Activated naive CD4-positive, alpha-beta T cell treated with anti-CD3 and anti-CD28 coated beads, Interleukin-2, amount 50 U/mL, for 16 hours (primary cell): ENCODE measurements at places on chromosomes 2 and 18.

DNA sequence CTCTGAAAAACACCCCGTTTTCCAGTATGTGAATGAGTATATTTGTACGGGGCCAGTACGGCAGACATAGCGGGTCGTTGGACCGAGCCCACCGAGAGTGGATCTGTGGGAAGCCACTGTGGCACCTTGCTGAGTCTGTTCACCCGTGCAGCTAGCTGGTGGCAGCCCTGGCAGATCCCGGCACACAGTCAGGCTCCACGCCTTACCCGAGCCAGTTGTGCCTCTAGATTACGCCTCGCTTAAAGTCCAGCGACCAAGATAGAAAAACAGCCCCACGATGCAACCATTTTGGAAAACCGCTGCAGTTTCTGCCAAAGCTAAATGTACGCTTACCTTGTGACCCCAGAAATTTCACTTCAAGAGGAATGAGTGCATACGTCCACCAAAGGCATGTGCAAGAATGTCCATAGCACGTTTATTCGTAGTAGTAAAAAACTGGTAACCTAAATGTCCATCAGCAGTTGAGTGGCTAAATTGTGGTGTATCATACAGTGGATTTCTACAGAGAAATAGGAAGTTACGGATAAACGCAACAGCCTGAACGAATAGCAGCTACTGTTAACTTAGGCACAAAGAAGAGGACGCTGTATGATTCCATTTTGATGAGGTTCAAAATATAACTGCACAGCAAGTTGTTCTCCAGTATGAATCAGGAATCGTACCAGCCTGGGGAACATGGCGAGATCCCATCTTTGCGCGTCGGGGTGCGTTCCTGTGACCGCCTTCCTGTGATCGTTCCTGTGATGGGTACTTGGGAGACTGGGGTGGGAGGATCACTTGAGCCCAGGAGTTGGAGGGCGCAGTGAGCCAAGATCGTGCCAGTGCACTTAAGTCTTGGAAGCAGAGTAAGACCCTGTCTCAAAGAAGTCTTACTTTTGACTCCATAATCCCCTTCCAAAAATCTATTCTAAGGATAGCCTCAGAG, 688 bp upstream of the WDR33 start:
- DNase-seq: no peak

- DNase-seq: no peak
Measured at GRCh38 chr2:180938451-180938850, 42.0 kb upstream of the UBE2E3 start.

DNA sequence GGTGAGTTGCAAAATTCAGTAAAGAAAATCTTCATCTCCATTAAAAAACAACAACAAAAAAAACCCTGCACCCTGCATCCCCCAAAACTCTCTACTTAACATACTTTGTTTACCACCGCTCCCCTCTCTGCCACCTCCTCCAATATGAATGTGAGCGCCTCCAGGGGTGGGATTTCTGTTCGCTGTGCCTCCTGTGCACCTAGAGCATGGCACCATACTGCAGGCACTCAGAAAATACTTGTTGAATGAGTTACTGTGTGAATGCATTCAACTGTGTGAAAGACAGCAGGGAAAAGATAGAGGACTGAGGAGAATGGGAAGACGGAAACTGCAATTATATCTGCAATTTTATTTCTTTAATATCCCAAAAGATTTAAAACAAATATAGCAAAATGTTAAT, 4.5 kb downstream of the CEBPZ start:
- DNase-seq: no peak

DNA sequence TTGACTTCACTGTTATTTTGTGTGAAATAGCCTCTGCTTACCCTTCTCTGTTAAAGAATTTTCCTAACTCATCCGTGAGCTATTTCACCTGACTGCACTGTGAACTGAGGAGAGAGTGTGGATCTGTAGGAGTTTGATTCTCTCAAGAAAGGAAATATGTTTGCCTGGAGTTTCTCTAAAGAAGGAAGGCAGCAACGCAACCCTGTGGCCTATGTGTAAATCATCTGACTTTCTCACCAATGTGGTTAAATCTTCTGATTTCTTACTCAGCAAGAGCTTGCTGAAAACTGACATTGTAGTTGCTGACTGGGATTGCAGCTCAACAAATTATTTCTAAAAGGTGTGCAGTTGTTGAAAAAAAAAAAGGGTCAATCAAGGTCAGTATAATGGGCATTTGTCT, 153.9 kb upstream of the PELI1 start:
- no peak for DNase-seq

DNA sequence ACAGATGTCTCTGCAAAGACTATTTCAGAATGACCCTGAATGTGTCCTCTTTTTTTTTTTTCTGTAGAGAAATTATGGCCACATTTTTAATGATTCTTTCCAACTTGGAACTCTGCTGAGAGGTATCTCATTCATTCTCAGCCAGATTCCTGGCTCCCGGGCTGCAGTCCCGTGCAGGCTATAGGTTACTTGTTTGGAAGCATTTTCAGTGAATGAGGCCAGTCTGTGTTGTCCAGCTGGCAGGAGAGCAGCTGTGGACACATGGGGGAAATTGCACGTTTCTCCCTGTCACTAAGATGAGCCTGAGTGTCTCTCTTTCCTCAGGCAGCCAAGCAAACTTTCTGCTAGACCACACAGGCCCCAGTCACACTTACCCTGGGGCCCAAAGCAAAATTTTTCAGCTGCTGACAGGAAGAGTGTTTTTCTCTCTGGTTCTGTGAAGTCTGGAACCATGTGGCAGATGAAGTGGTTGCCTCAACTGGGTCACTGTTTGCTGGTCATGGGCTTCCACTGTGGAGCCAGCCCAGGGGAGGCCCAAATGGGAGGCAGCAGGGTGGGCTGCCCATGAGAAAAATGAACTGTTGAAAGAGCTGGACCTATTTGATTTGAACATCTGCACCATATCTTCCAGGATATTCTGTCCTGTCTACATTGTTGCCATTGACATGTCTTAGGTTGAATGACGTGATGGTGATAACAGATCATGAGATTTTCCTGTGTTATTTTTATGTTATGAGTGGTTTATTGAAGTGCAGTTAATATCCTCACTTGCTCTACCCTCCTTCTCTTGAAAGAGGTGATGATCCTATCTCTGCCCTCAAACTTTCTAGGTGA, 431.2 kb downstream of the LPIN1 start:
- no peak for DNase-seq

- no peak for DNase-seq
Measured at GRCh38 chr2:175036582-175037018, 31.4 kb upstream of the CHN1 start.

GRCh38 chr2:61811821-61812220, 42.0 kb downstream of the FAM161A start:
- no peak for DNase-seq

DNA sequence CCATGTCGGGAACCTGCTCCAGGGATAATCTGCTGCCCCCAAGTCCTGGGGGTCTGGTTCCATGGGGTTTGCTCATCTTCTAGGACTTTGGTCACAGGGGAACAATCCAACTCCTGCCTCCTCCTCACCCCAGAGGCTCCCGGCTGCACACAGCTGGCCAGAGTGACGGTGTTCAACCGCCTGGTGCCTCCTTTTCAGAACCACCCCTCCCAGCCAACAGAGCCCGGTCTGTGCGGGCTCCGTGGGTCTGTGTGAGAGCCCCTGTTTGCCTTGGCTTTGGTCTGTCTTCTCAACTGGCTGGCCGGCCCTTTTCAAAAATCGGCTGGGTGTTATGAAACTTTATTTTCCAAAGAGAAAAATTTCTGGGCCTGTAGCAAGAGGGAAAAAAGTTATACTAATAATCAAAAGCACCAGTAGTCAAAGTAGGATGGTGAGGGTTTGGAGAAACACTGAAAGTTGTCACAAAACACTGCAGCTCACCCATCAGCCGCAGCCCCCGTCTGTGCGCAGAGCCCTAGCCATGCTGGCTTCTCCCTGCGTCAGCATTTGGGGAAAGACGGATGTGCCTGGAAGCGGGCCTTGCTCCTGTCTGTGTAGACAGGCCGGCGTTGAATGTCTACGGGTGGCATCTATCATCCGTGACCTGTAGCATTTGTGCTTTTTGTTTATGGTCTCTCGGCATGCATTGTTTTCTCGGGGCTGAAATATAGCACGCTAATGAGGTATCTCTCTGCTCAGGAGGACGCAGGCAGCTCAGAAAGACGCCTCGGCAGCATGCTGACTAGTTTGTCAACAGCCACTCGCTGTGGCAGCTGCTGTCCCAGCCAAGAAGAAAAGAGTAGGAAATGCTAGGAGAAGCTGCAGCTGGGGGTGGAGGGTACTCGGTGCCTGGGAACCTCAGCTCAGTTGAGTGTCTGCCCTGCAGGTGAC, 138.6 kb downstream of the GLI2 start:
- DNase-seq: no peak

GRCh38 chr2:233807215-233807865, 29.2 kb downstream of the MROH2A start:
- DNase-seq: no peak

- DNase-seq: no peak
Measured at GRCh38 chr2:88746929-88747490, 55.5 kb downstream of the RPIA start.

DNA sequence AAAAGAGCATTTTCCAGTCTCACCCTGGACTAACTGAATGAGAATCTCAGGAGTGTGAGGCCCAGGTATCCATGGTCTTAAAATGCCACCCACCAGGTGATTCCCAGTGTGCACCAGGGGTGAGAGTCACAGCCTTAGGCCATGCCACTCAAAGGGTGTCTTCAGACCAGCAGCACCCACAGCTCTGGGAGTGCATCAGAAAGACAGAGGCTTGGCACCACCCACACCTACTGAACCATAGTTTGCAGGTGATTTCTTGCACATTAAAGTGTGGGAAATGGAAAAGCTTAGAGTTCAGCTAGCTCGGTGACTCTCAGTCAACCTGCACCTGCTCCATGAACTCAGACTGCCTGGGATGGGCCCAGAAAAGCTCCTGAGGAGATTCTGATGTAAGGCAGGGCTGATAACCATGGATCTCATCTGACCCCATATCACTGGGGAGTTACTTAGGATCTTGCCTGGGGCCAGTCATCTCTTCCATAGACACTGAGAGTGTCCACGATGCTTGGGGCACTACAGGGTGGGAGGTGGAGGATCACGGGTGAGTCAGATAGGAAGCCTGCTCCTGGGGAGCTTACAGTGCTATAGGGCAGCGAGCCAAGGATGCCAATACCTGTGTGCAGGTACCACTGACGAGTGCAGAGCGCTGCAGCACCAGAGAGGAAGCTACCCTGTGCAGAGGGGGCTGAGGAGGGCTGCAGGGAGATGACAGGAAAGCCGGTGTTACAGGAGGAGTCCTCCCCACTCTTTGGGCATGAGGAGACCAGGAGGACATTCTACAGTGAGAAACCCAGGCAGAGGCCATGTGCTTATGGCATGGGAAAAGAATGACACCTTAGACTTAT, 4.6 kb downstream of the IL37 start:
- no peak for DNase-seq

- DNase-seq: no peak
Measured at GRCh38 chr2:212392544-212392943, 146.1 kb downstream of the ERBB4 start.

GRCh38 chr18:28834889-28835288, 658.0 kb upstream of the CDH2 start:
- no peak for DNase-seq

DNA sequence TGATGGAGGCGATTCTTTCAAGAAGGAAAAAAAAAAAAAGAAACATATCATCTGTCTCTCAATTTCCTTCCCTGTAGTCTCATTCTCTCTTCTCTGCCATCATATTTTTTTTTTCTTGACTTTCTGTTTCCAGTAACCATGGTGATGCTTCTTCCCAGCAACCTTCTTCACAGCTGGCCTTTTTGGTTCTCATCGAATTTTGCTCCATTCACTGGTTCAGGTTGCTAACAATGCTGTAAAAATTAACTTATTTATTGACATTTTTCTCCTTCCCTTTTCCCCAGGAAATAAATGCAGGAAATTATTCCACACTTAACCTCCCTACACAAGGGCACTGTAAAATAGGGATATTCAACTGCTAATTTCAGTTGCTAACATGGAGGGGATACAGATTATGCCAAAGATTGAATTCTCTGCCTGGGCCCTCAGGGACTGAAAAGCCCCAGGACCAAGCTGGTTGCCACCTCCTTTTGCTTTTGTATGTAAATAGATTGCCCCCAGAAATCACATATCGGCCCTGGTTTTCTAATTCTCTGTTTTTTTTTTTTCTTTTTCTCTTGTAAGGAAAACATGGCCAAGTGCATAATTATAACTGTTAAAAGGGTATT, 154.7 kb downstream of the MAP2 start:
- DNase-seq: no peak

GRCh38 chr18:74063023-74063422, 84.6 kb downstream of the FBXO15 start:
- peak; percentile 44 for DNase-seq

- no peak for DNase-seq
Measured at GRCh38 chr2:10935953-10936942, 24.5 kb downstream of the KCNF1 start.

DNA sequence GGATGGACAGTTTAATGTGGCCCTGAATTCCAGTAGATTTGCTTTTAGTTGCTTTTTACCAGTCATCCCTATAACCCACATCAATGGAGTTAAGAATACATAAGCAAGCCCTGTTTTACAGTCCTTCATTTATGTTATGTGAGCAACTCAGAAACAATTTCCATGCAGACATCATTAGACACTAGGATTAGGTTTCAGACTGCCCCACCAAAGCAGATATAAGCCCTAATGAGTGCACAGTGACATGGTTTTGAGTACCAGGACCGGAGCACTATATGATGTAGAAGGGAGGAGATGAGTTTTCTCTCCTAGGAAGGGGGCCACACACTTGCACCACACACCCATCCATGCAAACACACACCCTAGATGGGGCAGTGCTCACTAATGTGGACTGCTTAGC, 15.5 kb downstream of the KCNS3 start:
- no peak for DNase-seq

DNA sequence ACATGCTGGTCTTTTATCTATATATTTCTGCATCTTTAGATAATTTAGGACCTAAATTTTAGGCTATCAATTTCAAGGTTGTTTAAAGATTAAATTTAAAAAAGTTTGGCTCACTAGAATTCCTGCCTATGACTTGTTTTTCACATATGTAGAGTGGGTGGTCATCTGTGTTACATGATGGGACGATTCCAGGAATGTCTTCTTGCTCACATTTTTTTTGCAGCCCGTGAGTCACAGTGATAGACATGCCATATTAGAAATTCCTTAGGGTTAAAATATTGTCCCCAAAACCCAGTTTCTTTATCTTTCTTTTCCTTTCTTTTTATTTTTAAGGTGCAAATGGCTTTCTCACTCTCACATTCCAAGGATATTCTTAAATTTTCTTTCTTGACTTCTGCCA, 652.0 kb downstream of the PLCL1 start:
- DNase-seq: no peak

- DNase-seq: no peak
Measured at GRCh38 chr2:95356821-95357700, 45.4 kb upstream of the FAHD2A start.

- DNase-seq: no peak
Measured at GRCh38 chr2:48306409-48307284, 223.3 kb upstream of the STON1 start.

- no peak for DNase-seq
Measured at GRCh38 chr2:131156452-131157149, 51.5 kb downstream of the PLEKHB2 start.
